ENCODE measurements at places on chromosomes 7 and 10. TPM values are rescaled to one million over a fixed set of nuclear protein-coding genes. Genes with fewer than 3 reads are reported as not detected.

The FAM180A gene
- not detected for total RNA-seq

- no peaks in the 10 kb centered on the region for H3K4me1 ChIP-seq
- no peak for DNase-seq
- no peaks in the 10 kb centered on the region for H3K36me3 ChIP-seq
Measured at GRCh38 chr7:97555857-97556421, 175.9 kb upstream of the TAC1 start.

GRCh38 chr10:75236178-75236825 lies 545 bp upstream of the COMTD1 start:
- H3K36me3 ChIP-seq = peaks cover 26% of the 10 kb centered on the region
- H3K27ac ChIP-seq = peak overlapping the region; percentile 91
- H3K27me3 ChIP-seq = no peaks in the 10 kb centered on the region

- peak; percentile 42 for DNase-seq
- H3K27ac ChIP-seq = peak overlapping the region; percentile 99
- H3K36me3 ChIP-seq = peaks cover 78% of the 10 kb centered on the region
- H3K27me3 ChIP-seq = no peaks in the 10 kb centered on the region
- H3K4me3 ChIP-seq = peak overlapping the region; percentile 90
- peaks cover 33% of the 10 kb centered on the region for H3K4me1 ChIP-seq
Measured at GRCh38 chr7:142790056-142790455, 19.3 kb downstream of the PRSS2 start.

DNA sequence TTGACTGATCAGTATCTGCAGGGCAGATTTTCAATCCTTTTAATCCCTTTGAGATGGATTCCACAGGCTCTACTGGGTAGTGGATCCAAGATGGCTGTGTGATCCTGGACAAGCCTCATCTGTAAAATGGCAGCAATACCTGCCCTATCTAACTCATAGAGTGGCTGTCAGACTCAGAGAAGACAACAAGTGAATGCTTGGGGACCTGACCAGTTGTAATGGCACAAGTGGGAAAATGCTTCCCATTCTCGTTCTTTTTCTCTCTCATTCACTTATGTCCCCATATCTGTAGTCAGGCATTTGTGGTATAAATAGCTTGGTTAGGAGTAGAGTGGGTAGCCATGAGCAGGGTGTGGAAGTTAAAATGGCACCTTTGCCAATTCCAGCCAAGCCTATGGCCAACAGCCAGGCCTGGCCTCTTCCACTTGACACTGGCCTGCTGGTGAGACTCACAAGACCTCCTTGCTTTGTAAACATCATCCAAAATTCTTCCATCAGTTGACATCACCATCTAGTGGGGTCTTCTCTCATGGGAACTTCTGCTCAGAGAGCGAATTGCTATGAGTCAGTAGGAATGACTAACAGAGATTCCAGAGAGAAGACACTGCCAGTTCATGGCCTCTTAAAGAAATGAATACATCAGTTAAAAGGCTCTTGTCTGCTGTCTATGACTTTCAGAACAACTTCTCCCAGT lies 150.1 kb downstream of the PLPP4 start:
- H3K27me3 ChIP-seq = no peaks in the 10 kb centered on the region
- no peaks in the 10 kb centered on the region for H3K36me3 ChIP-seq
- no peak for DNase-seq
- H3K27ac ChIP-seq = no peak overlapping the region
- H3K4me3 ChIP-seq = no peak overlapping the region

DNA sequence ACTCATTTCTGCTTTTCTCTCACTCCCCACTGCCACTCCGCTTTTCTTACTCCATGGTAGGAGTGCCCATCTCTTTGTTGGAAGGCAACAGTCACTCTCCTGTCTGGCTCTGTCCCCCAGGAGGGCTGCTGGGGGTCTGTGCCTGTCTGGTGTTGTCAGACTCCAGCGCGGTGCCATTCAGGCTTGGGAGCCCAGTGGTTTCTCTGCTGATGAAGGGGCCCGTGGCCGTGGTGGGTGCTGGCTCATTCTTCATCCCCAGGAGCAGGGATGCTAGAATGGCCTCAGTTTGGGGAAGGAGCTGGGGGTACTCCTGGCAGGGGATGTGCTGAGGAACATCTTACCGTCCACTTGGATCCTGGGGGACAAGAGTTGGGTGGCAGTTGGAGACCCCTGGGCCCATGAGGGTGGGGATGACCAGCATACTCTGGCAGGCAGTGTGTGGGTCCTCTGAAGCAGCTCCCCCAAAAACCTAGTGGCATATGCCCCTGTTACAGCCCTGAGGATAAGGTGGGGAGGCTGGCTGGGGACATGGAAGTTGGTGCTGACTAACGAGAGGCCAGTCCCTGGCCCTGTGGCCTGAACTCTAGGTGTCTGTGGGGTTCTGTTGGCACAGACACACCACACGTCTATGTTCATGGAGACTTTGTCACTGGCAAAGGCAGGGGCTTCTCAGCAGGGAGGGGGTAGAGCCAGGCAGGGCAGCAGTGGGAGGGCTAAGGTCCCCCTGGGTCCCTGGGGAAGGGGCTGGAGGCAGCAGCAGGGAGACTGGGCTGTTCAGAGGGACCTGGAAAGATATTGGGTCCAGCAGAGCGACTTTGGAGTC lies 102.8 kb upstream of the RET start:
- no peaks in the 10 kb centered on the region for H3K4me1 ChIP-seq
- DNase-seq = no peak
- no peak overlapping the region for H3K27ac ChIP-seq
- no peak overlapping the region for H3K4me3 ChIP-seq

DNA sequence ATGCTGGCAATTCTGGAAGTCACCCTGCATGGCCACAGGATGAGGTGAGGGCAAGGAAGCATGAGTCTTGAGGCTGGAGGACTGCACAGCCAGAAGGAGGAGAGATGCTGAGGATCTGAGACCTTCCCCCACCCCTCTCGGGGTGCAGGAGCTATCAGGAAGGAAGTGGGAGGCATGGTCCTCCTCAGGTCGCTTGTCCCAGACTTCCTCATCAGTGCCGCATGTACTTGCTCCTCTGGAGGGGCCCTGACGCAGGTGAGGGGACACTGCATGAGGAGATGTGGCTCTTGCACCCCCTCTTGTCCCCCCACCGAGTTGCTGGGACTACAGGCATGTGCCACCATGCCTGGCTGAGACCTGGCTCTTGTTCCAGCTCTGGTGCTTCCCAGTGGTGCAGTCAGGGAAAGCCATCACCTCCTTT lies 5.7 kb upstream of the ZMIZ1 start:
- H3K4me1 ChIP-seq = peaks cover 48% of the 10 kb centered on the region
- no peaks in the 10 kb centered on the region for H3K27me3 ChIP-seq
- DNase-seq = no peak
- H3K4me3 ChIP-seq = no peak overlapping the region
- no peaks in the 10 kb centered on the region for H3K36me3 ChIP-seq

The EMX2 gene
- total RNA-seq = not detected

Data from activated CD8-positive, alpha-beta T cell treated with anti-CD3 and anti-CD28 coated beads, Interleukin-2, amount 10 ng/mL, durations not matched to agents 7 days and 5 days (primary cell).